ENCODE measurements at places on chromosomes 12 and 14.

DNA sequence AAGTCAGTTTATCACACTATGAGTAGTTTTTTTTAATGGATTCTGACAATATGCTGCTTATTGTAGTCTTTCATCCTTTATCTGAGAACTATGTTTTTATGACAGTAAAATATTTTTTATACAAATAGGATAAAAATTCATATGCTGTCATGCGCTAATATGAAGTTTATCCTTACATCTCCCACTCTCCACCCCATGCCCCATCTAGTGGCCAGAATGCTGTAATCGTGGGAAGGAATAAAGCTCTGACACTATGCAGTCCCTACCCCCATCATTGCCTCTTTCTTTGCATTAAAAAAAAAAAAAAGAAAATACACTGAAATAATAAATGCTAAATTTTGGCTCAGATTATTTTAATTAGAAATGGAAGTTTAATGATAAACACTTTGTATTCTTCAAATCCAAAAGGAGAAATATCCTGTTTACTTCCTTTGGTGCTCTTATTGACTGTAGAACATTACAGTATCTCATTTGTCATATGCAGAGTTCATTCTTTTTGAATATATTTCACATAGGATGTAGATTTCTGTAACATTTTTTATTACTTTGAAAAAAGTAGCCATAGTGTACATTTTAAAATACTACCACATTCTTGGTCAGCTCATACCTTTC is 145.9 kb upstream of the SLCO1C1 start:
- DNase-seq, result peak; percentile 36

DNA sequence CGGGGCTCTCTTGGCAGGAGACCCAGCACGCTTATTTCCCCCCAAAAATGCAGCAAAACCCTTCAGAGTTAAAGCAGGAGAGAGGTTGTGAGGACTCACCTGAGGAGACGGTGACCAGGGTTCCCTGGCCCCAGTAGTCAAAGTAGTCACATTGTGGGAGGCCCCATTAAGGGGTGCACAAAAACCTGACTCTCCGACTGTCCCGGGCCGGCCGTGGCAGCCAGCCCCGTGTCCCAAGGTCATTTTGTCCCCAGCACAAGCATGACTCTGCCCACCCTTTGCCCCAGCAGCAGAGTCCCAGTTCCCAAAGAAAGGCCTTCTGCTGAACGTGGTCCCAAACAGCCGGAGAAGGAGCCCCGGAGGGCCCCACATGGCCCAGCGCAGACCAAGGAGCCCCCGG is 337.7 kb downstream of the TMEM121 start:
- no peak for DNase-seq

DNA sequence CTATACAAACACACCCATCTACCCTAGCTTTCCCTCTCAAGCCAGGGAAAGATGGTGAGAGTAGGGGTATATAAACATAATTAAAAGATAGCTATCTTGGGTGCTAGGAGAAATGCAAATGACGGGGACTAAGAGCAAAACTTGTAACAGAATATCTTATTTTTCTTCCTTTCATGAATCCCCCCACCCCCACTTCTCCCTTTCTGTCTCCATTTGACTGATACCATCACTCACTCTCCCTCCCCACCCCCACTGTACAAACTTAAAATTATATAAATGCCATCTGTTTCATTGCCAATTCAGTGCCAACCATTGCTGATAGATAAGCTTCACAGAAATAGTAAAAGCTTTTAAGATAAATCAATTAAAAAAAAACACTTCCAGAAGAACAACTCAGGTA is 268.6 kb downstream of the SLC6A15 start:
- no peak for DNase-seq

- DNase-seq, result no peak
Measured at GRCh38 chr14:36738269-36738668, 76.6 kb downstream of the PAX9 start.

GRCh38 chr14:100640471-100641273 is 53.5 kb upstream of the BEGAIN start:
- DNase-seq, result peak; percentile 11

GRCh38 chr12:68119724-68120211 is 39.8 kb downstream of the IFNG start:
- DNase-seq, result no peak

- DNase-seq, result peak; percentile 64
Measured at GRCh38 chr14:30034152-30034551, 106.5 kb upstream of the PRKD1 start.

GRCh38 chr12:12887471-12887870 is 3.9 kb upstream of the GPRC5A start:
- peak; percentile 16 for DNase-seq

DNA sequence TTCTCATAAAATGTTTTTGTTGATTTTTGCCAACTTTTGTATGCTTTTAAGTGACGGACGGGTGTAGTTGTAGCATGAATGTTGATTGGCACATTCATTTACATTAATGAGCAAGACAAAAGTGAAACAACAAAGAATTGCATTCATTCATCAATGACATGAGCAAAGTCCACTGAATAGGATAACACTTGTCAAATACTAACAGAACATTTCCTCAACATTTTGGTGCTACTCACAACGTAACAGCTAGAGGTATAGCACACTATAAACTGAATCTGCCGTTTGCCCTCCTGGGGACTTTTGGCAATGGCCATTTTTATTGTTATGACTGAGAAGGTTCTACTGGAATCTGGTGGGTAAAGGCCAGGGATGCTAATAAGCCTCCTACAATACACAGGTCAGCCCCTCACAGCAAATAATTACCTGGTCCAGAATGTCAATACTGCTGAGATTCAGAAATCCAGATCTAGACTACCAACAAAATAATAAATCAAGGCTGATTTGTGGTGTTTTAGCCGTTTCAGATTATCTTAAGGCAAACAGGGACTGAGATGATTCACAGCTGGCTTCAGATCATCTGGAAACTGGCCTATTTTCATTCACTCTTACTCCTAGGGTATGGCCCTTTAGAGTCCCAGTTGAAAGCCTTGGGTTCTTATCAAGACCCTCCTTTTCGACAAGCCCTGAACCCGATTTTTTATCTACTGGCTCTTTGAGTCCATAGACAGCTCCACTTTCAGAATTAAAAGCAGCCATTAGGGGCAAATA is 22.5 kb upstream of the CDKN3 start:
- peak; percentile 46 for DNase-seq

DNA sequence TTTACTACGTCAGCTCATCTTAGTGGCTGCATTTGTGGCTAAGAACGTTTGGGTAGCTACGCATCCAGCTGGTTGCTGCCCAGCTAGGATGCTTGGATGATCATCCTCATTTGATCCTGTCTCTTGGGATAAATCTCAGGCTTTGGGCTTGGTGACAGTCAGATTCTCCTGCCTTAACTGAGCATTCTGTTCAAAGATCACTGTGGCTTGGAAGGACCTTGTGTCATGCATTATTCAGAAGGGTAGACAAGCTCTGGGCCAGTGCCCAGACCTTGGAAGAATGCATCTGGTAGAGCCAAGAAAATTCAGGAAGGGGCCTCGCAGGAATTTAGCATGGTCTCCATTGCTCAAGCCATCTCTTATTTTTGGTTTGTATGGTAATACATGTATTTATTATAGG is 188.4 kb downstream of the NRXN3 start:
- no peak for DNase-seq

GRCh38 chr12:119461636-119462214 is 127.2 kb downstream of the CCDC60 start:
- no peak for DNase-seq

GRCh38 chr12:48390026-48390425 is 39.3 kb upstream of the ZNF641 start:
- peak; percentile 13 for DNase-seq

GRCh38 chr14:20177433-20177974 is 13.2 kb upstream of the OR11G2 start:
- no peak for DNase-seq

DNA sequence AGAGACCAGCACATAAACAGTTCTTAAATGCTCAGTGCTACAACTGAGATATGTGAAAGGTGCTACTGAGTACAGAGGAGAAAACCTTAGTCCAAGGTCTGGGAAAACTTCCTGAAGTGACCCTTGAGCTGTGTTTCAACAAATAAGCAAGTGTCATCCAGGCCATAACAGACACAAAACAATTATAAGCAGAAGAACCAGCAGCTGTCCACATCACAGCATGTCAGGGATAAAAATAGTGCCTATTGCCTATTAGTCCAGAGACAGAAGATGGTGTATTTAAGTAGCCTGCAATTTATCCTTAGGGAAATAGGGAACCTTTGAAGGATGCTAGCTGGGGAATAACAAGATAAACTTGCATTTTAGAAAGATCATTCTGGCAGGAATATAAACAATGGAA is 237.8 kb downstream of the SPTSSA start:
- no peak for DNase-seq

DNA sequence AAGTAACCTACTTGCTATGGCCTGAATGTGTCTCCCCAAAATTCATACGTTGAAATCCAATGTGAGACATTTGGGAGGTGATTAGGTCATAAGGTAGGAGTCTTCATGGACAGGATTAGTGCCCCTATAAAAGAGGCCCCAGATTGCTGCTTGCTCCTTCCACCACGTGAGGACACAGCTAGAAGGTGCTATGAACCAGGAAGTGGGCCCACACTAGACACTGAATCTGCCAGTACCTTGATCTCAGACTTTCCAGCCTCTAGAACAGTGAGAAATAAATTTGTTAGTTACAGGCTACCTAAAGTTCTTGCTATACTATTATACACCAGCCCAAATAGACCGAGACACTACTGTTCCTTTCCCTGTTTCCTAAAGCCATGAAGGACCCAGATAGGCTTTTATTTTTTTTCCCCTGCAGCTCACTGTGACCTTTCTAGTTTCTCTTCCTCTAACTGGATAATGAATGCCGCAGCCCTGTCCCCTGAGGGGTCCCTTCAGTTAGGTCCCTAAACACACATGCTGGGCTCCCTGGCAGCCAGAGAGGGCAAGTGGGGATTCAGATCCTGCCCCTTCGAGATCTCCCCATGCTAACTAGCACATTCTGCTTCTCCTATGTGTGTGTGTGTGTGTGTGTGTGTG is 19.3 kb downstream of the SLC25A3 start:
- DNase-seq, result no peak

GRCh38 chr12:22979854-22980469 is 355.0 kb downstream of the ETNK1 start:
- no peak for DNase-seq

DNA sequence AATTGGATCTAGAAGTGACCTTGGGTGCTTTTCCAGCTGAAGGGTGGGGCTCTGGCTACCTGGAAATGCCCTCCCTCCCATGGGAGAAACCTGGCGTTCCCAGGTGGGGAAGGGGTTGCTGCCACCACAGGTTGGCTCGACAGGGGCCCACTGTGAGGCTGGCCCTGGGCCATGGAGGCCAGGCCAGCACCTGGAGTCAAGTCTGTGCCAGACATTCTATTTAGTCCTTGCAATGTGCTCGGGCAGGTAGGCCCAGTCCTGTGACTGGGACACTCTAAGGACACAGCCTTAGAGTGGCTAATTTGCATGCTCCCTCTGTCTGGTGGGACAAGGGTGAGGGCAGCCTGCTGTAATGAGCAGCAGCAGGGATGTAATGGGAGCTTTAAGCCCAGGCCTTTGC is 11.9 kb downstream of the VRTN start:
- DNase-seq, result no peak

DNA sequence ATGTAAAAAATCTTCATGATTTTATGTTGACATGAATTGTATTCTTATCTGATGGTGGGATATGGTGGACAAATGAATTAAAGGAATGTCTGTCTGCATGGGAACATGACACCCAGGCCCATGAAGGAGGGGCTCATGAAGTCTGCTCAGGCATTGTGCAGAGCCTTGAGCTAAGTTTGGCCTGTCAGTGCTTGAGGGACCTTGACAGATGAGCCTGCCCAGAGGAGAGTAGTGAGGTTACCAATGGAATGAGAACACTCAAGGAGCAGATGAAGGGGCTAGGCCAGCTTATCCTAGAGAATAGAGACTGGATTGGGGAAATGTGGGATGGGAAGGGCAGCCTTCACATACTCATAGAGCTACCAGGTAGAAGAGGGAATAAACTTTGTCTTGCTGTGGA is 68.8 kb downstream of the TMX1 start:
- DNase-seq, result peak; percentile 38

- no peak for DNase-seq
Measured at GRCh38 chr14:90704738-90705392, 111.4 kb downstream of the TTC7B start.

GRCh38 chr12:57091638-57092528 is 3.0 kb downstream of the NAB2 start:
- DNase-seq, result no peak

GRCh38 chr14:52253503-52253902 is 14.0 kb upstream of the PTGDR start:
- peak; percentile 9 for DNase-seq

DNA sequence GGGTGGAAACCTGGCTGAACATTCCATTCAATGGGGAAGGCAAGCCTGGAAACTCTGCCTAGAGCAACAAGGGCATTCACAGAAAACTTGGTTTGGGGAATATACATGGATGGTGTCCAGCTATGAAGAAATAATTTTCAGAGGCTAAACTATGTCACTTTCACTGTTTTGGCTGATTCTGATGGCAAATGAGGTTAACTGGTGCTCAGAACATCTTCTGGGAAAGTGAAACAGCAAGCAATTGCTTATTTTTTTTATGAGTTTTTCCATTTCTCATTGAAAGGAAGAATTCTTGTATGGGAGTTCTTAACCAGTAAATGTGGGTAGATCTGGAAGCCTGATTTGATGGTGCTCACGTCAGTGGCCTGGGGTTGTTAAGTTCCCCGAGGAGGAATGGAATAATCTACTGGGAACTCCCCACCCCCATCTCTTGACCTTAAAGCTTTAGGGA is 132.8 kb upstream of the BTG1 start:
- DNase-seq, result peak; percentile 85

DNA sequence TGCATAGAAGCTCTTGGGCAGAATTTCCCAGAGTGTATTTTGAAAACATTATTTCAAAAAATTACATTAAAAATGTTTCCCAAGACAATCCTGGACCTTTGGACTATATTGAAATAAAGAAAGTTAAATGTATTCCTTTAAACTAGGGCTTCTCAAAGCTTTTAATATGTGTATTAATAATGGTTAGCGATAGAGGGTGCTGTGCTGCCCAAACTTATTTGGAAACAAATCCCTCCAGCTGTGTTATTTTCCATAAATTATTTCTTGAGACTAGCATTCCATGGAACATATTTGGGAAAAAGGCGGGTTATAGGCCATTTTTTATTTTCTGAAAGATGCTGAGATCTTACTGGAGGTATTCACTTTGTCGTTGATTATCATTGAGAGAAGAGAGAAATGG is 397.8 kb upstream of the MIS18BP1 start:
- DNase-seq, result no peak

DNA sequence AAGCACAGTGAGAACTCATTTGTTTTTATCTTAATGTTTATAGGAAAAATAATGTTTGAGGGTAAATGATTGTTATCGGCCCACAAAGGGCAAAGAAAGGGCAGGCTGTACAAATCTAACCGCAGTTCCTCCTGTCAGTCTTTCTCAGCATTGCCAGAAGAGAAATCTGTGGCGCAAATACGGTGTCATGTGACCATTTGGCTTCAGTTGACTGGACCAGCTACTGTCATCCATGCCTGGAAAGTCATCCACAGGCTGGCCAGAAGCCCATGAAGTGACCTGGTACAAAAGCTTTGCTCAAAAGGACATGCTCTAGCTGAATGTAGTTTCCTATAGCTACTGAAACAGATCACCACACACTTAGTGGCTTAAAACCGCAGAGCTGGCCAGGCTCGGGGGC is 43.6 kb downstream of the HCAR2 start:
- DNase-seq, result peak; percentile 4

All from EH (cell line).